Tibial nerve (tissue), 4 donors: ENCODE measurements at places on chromosomes 5 and 9. TPM values are rescaled to one million over a fixed set of nuclear protein-coding genes. Genes with fewer than 3 reads are reported as not detected.

The CATSPER3 gene
- not detected for total RNA-seq

DNA sequence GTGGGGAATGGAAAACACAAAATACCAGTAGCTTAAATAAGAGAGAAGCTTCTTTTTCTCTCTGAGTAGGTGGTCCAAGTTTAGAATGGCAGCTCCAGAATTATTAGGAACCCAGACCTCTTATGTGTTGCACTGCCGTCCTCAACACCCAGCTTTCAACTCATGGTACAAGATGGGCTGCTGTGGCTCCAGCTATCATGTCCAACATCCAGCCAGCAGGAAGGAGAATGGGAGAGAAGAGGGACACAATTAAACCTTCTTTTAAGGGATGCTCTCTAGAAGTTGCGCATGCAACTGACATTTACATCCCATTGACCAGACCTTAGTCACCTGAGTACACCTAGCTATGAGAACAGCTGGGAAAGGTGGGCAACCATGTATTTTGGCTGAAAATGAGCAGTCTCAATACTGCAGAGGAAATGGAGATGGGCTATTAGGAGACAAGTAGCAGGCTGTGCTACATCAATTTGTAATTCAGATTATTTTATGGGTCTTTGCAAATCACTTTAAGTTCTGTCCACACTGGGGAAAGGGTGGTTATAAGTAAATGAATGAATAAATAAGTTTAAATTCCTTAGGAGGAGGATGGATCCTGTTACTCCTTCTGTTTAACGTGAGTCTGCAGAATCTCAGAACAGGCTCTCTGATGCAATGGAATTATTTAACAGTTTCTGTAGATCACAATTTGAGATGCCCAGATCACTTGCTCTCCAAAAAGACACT is 76.1 kb downstream of the SLC28A3 start:
- no peak for DNase-seq

GRCh38 chr5:124806373-124807077 is 60.1 kb upstream of the ZNF608 start:
- DNase-seq, result peak; percentile 63

GRCh38 chr9:105232207-105232606 is 12.2 kb upstream of the SLC44A1 start:
- no peak for DNase-seq

DNA sequence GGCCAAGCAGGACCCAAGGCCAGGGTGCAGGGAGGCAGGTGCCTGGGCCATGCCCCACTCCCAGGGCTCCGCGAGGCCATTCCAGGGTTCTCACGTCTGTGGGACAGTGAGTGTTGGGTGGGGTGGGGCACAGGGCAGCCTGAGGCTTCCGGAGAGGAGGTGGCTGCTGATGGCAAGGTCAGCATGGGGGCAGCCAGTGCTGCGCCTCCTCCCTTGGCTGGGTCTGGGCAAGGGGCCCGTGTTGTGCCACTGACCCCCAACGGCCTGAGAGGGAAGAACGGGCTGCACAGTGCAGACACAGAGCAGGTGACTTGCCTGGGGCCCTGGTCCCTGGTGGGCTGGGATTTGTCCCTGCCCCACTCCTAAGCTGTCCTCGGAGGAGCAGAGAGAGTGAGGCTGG is 82.1 kb downstream of the RXRA start:
- DNase-seq, result no peak

DNA sequence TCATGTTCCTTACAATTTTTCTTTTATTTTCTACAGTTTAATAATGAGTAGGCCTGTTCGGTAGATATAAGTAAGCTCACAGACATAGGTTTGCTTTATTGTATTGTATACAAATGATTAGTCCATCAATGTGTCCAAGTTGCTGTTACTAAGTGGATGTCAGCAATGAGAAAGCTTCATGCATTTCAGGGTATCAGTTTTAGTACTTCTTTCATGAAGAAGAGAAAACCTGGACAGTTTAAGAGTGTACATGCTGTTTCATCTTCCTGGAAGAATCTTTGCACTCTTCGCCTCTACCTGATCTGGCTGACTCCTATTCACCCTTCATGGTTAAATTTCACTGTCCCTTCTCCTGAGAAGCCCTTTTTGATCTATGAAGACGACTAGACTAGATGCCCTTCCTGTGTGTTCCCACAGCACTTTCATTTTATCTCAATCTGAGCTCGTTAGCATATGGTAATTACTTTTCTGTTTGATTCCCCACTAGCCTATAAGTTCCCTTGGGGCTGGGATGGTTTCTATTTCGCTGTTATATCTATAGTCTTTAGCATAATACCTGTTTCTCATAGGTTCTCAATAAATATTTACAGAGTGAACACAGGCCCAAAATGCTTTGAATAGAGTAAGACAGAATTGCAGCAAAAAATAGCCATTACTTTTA is 70.7 kb downstream of the CETN3 start:
- no peak for DNase-seq

The PCDHA1 gene
- not detected for total RNA-seq
